Stimulated activated CD4-positive, alpha-beta T cell treated with anti-CD3 and anti-CD28 coated beads, TNF-alpha, amount 100 ng/mL, for 48 hours (primary cell): ENCODE measurements at places on chromosomes 5 and 9.

DNA sequence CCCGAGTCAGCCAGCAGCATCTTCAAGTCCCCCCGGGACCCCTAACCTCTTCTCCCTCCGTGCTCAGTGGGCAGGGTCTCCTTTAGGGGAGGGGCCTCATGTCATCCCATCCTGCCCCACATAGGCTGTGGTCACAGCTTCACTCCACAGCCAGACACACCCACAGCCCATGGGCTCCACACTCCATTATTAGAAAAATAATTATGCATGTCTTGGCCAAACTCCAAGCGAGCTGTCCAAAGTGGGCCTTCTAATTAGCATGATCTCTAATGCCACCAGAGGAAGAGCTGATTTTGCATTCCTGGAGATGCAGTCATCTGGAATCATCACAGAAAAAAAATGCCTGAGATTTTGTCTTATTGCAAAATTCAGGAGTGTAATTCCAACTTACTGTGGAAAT is 418.2 kb downstream of the IRX2 start:
- no peak for DNase-seq

- DNase-seq = no peak
These were observed 254 bp downstream of the STRBP start for GRCh38 chr9:123268199-123268464.

DNA sequence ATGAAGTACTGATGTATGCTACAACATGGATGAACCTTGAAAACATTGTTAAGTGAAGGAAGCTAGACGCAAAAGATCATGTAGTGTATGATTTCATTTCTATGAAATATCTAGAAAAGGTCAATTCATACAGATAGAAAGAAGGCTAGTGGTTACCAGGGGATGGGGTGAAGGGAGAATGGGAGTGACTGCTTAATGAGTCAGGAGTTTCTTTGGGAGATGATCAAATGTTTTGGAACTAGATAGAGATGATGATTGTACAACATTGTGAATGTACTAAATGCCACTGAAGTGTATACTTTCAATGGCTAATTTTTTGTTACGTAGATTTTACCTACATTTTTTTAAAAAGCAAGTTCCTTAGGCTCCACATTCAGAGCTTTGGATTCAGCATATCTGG is 14.9 kb upstream of the DELE1 start:
- DNase-seq = no peak

DNA sequence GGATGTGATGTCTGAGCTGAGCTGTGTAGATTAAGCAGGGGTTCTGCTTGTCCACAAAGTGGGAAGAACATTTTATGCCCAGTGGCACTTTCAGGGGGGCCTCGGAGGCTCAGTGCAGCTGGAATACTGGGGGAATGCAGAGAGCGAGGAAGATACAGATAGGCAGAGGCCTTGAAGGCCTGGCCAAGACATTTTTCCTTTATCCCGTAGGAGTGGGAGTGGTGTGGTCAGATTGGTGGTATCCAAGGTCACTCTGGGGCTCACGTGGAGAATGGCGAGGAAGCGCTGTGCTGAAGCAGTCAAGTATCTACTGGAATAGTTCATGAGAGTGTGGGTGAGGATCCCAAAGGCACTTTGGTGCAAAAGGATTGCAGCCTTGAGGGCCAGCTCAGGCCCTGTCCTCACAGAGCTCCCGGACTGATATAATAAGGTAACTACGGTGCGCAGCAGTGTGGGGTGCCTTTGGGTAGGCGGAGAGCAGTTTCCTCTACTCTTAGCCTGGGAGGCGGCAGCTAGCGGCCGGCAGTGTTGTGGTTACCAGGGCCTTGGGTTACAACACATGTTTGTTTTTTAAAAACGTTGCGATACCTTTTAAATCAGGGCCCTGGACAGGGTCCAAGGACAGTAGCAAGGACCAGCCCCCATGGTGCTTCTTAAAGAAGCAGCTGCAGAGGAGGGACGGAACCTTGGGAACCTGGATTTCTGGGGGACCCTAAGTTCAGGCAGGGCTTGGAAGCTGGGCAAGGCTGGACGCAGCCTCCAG is 10.8 kb upstream of the CCDC69 start:
- DNase-seq = no peak

GRCh38 chr5:178454821-178455479 is 135.2 kb downstream of the COL23A1 start:
- DNase-seq = no peak

GRCh38 chr9:119101048-119101447 is 268.2 kb downstream of the BRINP1 start:
- DNase-seq = no peak

DNA sequence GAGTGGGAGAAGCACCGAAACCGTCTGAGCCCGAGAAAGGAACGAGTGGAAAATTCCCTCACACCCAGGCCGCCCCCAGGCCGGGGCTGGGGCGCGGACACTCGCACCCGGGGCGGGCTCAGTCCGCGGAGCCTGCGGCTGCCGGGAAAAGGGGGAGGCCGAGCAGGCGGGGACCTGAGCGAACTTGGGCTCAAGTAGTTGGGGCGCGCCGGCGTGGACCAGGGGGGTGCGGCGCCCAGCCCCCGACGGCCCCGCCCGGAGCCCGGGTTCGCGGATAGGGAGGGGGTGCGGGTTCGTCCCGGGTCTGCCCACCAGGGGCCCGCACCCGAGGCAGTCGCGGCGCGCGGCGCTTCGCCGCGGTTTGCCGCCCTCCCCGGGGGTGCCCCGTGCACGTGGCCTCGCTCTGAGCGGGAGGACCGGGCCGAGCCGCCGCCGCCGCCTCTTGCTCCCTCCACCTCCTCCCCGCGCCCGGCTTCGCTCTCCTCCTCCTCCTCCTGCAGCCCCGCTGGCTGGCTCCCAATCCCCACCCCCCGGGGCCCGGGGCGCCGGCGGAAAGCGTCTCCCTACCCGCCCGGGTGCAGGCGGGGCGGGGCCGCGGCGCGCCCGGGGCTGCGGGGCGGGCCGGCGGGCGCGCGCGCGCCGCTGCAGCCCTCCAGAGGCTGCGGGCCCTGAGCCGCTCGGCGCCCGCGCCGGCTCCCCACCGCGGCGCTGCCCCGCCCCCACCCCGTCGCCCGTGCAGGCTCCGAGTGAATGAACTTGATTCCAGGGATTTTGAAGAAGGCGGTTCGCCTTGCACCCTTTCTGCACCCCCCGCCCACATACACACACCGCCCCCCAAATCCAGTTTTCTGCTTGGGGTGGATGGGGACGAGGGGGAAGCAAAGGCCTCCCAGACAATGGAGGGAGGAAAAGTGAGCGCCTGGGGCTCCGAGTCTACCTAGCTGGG is 1.3 kb upstream of the NFIB start:
- no peak for DNase-seq

- DNase-seq = no peak
These were observed 98.8 kb downstream of the LHX2 start for GRCh38 chr9:124110307-124110915.

GRCh38 chr5:7634837-7635236 is 216.1 kb downstream of the CFAP90 start:
- DNase-seq = no peak

DNA sequence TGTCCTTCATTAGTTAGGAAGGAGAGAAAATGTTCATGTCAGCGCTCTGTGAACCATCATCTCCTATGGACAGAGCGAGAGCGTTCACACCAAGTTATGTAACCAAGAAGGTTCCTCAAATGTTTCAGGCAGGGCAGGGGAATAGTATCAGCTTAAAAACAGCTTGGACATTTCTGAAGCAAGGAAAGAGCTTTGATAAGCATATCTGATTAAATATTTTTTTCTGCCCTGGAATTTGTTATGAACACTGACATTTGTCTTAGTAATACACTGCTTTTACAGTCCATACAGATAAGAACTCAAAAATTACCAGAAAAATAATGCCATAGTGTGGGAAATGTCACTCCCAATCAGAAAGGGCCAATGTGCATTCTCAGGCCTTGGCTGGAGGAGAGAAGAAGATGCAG is 66.3 kb upstream of the LIFR start:
- DNase-seq = no peak

DNA sequence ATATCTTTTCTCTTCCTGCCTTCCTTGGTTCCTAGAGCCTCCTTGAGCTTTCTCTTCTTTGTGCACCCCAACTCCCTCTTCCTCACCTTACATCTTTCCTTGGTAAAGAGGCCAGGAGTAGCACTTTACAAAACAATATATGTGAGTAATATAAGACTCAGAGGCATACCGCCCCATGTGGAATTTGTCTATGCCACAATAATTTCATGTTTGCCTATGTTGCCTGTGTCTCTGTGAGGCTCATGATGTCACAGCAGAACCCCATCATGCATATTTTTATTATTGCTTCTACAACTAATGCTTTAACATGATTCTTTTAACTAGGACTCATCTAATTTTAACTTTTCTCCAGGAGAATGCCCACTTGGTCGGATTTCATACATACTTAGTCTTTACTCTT is 15.0 kb upstream of the LVRN start:
- DNase-seq = no peak

DNA sequence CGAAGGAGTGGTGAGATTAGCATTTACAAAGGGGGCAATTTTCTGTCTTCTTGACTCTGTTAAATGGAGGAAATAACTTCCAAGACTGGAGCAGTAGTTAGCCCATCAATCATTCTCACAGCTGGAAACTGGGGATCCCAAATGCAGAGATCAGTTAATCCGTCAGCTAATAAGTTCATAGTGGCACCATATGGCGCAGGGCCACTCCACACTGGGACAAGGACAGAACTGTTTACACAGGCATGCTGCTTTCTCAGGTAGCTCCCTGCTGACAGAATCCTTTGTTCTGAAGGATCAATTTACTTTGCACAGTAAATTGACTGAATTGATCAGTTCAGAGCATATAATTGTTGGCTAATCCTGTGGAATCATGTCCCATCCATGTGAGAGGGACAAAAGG is 395.7 kb downstream of the TMEM161B start:
- DNase-seq = no peak

GRCh38 chr5:131416729-131417128 is 152.9 kb downstream of the CDC42SE2 start:
- no peak for DNase-seq

- DNase-seq = no peak
These were observed 4.0 kb downstream of the ANKRD33B start for GRCh38 chr5:10567781-10568321.

DNA sequence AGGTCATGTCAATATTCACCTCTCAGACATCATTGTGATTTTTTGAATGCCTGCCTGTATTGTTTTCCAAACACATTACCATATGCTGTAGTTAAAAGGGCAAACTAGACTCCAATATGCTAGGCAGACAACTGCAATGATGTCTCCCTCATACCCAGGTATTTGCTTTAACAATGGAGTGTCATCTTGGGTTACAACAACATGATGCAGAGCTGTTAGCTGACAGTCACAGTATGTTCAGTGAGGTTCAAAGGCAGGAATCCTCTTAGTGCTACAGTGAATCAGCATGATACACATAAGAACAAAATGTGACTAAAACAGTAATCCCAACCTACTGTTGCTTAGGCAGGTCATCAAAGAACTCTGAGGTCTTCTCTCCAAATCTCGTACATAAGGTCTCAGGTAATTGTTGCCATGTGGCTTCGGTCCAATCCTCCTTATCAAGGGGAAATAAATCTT is 24.0 kb downstream of the OR1J1 start:
- no peak for DNase-seq

DNA sequence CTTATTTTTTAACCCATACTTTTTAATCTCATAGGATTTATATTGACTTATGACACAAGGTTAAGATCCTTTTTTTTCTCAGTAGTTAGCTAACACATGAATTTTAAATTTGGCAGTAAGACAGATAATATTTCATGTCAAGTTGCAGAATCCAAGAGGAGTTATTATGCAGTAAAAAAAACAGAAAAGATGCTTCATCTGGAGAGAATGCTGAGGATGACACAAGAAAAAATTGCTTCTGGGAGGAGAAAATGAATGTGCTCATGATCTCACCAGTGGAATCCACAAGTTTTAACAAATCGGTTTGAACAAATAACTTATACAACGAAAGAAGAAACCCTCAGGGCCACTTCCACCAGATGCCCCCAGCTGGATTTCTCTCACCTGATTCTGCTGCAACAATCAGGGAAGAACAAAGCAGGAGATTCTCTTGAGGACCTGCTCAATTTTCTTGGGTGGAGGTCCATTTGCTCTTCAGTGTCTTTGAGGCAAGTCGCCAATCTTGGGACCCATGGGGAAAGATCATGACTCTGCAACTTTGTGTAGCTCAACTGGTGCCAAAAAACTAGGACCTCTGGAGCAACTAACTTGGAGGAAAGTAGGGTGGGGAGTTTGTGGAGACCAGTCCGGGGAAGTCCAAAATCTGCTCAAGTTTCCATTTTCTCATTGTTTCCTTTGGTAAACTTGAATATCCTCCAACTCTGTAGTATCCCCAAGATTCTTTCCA is 50.5 kb upstream of the TNFSF15 start:
- no peak for DNase-seq

DNA sequence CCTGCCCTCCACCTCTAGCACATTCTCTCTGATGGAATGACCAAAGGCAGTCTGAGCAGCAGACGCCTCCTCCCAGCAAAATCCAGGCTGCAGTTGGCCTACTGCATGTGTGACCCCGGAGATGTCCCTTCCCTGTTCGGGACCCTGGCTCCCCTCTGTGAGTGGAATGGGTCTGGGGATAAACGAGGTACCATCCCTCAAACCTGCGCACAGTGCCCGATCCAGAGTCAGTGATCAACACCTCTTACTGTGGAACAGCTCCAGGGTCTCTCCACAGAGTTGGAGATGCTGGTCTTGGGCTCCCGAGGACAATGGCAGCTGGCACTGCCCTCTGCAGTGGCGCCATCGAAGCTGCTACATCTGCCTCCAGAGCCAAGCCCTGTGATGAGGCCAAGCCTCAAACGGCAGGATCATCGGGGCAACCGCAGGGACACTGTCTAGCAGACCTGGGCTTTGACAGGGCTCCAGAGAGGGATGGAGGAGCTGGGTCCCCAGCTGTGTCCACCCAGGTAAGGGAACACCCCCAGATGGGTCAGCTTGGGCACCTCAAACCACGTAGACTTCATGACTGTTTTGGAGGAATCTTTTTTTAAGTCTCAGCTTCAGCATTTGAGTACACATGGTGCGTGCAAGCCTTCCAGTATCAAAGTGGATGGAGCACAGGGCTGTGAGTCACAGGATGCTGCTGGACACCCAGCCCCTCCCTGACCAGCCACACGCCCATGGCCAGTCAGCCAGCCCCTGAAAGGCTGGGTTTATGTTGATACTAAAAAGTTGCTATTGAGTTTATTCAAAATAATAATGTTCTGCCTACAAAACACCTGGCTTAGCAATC is 13.0 kb downstream of the MED10 start:
- DNase-seq = no peak

GRCh38 chr5:119397518-119398380 is 41.9 kb downstream of the TNFAIP8 start:
- DNase-seq = no peak
